Type B pancreatic cell (in vitro differentiated cells): ENCODE measurements at places on chromosomes 6 and 20. TPM values are rescaled to one million over a fixed set of nuclear protein-coding genes. Genes with fewer than 3 reads are reported as not detected.

GRCh38 chr6:39999006-39999867, 65.0 kb upstream of the MOCS1 start:
- DNase-seq, result no peak

- DNase-seq, result no peak
Measured at GRCh38 chr6:70412252-70413113, 825 bp upstream of the FAM135A start.

DNA sequence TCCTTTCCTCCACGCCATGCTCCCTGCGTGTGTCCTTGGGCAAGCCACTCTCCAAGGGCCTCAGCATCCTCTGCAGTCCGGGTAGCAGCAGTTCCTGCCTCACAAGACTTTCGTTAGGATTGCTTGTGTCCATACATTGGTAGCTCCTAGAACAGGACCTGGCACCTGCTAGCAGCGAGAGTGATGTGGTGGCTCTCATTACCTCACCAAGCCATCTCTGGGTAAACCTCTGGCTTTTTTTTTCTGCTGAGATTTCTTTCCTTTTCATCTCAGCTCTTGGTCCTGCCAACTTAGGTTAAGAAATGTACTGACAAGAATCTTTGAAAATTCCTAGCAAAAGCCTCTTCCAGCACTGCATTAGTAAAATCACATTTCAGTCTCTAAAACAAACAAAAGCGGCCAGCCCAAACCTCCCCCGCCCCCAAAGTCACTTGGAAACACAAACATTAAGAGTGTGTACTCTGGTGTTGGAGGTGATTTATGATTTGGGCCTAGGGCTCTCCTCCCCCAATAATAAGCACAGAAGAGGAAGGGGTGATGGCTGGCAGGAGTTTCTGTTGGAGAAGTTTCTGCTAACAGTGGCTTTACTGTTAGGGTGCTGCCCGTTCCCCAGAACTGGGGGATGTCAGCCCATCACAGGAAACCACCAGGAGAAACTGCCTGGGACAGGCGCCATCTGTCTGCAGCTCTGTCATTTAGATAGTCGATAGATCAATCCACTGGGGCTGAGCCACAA, 199.2 kb downstream of the CD83 start:
- no peak for DNase-seq

CAGE1 gene
- total RNA-seq, result 0.19 TPM in 1 of 2 replicates, not detected in the other

DNA sequence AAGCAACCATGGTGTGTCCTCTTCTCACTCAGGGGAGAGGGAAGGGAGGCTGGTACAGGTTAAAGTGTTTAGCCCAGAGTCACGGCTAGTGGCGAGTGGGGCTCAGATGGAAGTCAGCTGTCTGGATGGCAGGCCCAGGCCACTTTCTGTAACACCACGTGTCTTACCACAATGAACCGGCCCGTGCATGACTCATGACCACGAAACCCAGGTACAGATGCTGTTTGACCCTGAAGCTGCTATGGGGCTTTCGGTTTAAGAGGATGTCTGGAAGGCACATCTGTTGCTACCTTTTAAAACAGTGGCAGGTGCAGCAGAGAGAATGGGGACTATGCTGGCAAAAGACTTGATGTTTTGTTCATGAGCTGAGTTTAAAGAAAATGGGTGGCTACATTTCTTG, 36.5 kb upstream of the MPC1 start:
- DNase-seq, result no peak

GRCh38 chr20:3307725-3308124, 68.7 kb upstream of the SLC4A11 start:
- DNase-seq, result no peak

GRCh38 chr6:118500130-118501015, 47.7 kb upstream of the PLN start:
- no peak for DNase-seq

DNA sequence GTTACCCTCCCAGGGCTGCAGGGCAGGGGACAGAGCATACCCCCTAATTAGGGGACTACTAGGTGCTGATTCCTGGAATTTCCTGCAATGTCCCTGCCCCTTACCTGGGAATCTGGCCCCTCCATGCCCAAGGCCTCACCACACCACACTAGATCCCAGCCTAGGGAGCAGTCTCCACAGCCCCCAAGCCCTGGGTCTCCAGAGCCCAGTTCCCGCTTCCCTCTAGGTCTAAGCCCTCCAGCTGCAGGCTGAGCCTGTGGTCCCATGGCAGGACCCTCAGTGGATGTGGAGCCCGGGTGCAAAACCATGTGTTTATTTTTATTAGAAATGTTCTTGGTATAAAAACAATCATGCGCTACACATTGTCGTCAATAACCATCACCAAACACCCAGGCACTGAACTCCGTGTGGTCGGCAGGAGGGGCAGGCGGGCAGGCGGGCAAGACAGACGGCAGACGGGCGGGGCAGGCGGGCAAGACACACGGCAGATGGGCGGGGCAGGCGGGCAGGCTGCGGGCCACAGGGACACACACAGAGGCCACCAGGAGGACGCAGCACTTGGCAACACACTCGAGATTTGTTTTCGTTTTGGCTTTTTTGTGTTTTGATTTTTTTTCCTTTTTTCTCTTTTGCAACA, 124.2 kb downstream of the GRM4 start:
- DNase-seq, result no peak

DNA sequence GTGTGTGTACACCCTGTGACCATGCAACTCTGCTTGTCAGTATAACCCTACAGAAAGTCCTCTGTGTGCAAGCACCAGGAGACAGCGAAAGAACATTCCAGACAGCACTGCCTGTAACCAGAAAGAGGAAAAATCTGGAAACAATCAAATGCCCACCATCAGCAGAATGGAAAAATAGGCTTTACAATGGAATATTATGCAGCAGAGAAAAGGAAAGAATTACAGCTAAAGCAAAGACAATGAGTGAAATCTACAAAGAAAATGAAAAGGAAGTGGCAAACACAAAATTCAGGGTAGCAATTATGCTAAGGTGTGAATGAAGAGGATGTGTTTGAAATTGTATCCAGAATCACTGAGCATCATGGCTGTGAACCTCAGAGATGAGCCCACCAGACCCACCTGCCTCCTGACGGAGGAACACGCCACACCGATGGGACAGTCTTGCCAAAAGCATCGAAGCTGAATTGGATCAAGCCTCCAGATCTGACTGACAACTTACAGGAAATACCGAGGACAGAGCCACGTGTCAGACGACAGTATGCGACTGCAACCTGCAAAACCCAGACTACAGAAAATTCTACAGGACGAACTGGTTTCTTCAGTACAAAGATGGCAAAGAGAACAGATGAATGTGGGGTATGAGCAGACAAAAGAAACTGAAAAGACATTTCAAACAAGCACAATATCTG, 133.2 kb downstream of the NFATC2 start:
- no peak for DNase-seq

CRIP3 gene
- 1.1 and 2.9 TPM in 2 replicates for total RNA-seq

DNA sequence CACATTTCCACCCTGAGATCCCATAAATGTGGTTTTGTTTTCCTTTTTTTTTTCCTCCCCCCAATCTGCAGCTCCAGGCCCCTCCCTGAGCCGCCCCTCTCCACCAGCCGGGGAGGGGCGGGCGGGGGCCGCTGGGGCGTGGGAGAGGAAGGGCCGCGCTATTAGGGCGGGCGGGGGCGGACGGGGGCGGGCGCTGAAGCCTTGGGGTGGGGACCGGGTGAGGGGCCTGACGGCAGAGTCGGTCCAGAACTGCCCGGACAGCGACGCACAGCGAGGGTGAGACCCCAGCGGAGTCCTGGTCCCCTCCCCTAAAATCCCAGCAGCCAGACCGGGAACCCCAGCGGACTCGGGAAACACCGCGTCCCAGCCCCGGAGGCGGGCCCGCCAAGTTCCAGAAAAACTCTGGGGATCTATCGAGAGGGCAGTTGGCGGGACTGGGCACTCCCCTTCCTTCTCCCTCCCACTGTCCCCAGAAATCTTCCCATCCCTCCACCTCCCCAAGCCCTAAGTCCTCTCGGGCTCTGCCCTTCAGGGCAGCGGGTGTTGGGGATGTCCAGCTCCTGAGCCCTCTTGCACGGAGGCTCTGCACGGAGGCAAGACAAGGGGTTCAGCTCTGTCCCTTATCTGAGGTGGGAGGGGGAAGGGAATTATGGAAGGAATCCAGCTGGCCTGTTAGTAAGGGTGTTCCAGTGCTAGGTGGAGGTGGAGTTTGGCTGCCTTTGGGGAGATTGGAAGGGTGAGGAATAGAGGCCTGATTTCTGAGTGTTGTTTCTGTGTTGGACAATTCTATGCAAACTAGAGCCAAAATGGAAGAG, at the start of gene PRICKLE4:
PRICKLE4 (plus strand) TSS at position 232 of the 815 bp plus-strand sequence. CDS start 2,692 bp downstream, outside the sequence.
- no peak for DNase-seq

NFATC2 gene
- 4.8 and 9.5 TPM in 2 replicates for total RNA-seq

DNA sequence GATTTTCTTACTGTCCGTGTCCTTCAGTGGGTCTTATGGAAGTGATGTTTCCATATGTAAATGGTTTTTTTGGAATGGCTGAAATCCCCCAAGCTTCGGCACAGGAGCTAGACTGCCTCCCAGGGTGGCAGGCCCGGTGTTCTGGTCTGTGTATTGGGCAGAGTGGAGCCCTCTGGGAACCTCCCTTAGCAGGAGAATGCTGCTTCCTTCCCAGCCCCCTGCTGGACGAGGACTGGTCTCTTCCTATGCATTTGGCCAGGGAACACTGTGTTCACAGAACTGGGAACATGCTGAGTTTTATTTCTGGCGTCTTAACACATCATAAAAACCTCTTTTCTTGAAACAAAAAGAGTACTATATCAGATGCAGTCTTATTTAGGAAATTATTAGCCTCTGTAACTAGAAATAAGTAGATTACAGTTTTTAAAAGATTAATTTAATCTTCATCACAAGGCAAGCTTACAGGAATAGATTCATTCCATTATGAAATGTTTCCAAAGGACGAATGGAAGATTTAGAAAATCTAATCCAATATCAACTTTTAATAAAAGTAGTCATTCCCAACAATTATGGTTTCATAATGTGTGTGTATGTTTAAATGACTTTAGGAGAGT, 56.6 kb downstream of the SYTL3 start:
- no peak for DNase-seq

ATG5 gene
- total RNA-seq, result 27.8 and 39.3 TPM in 2 replicates

DNA sequence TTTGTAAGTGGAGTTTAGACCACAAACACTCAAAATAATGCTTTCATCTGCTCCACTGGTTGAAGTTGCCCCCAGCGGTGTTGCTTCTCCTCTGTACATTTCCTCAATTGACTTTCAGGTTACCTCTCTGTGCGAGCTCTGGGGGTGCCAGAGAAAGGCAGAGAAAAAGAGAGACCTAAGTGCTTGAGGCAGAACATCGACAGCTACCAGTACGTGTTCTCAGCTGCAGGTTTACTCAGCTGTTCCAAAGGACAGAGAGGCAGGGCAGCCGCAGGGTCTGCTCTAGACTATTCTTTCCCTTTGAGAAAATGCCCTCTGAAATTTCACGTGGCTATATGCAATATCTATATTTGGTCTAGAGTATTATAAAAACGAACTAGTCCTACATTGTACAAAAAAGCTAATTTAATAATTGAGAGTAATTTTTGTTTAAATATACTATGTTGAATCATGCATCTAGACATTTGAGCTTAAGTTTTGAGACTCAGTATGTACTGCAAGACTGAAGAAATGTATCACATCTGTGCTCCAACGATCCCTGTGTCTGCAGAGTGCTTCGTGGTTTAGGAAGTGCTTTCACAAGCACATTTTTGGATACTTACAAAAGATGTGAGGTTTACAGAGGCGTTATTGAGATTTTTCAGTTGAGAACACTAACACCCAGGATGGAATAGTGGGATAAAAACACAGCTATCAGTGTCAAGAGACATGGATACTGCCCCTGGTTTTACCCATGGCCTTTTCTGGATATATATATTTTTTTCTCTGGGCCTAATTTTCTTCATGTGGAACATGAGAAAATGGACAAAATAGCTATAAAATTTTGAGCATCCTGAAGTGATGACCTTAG, 453.6 kb upstream of the FLRT3 start:
- DNase-seq, result no peak

MRAP2 gene
- total RNA-seq, result 0.74 and 1.4 TPM in 2 replicates

- DNase-seq, result no peak
Measured at GRCh38 chr6:103011605-103012004, 1618.1 kb downstream of the GRIK2 start.
